ENCODE measurements at places on chromosomes 13 and 19.

- H3K4me1 ChIP-seq, result no peaks in the 10 kb centered on the region
- H3K4me3 ChIP-seq, result no peak overlapping the region
- no peak for DNase-seq
- no peaks in the 10 kb centered on the region for H3K36me3 ChIP-seq
- no peaks in the 10 kb centered on the region for H3K27me3 ChIP-seq
- no peak overlapping the region for H3K27ac ChIP-seq
Observed at GRCh38 chr19:38888876-38889275, 10.5 kb downstream of the SIRT2 start.

DNA sequence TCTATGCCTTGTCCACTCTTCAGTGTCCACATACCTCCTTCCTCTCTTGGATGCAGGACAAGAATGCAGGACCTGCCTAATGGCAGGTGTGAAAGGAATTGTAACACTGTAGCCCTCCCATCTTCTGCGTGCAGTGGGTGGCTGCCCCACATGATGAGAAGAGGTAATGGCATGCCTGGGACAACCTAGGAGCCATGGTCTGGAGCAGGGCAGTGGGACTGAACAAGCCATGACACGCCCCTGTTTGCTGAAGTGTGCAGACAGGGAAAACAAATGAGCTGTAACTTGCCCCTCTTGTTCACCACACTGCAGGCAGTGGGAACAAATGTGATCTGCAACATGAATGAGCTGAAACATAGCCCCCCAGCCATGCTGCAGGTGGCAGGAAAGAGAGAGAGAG lies 192.2 kb downstream of the PCDH17 start:
- H3K36me3 ChIP-seq, result no peaks in the 10 kb centered on the region
- H3K4me1 ChIP-seq, result no peaks in the 10 kb centered on the region
- no peaks in the 10 kb centered on the region for H3K27me3 ChIP-seq
- DNase-seq, result no peak

DNA sequence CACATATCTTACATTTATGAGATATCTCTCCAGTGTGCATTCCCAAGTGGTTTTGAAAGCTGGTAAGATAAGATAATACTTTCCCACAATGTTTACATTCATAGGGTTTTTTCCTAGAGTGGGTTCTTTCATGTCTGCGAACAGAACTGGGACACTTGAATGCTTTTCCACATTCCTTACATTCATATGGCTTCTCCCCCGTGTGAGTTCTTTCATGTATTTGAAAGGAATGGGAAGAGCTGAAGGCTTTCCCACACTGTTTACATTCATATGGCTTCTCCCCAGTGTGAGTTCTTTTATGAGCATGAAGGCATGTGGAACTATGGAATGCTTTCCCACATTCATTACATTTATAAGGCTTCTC lies 19.7 kb downstream of the ZNF433 start:
- H3K36me3 ChIP-seq, result no peaks in the 10 kb centered on the region
- DNase-seq, result no peak
- H3K4me3 ChIP-seq, result no peak overlapping the region
- no peaks in the 10 kb centered on the region for H3K4me1 ChIP-seq
- no peak overlapping the region for H3K27ac ChIP-seq
- no peaks in the 10 kb centered on the region for H3K27me3 ChIP-seq

GRCh38 chr13:80215368-80215767 lies 125.6 kb downstream of the SPRY2 start:
- H3K4me1 ChIP-seq, result no peaks in the 10 kb centered on the region
- DNase-seq, result no peak
- no peaks in the 10 kb centered on the region for H3K27me3 ChIP-seq
- H3K36me3 ChIP-seq, result no peaks in the 10 kb centered on the region

GRCh38 chr13:35475960-35476943 lies at the start of gene MAB21L1:
TSS of gene MAB21L1 (minus strand) at chr13:35476689. CDS start at chr13:35476138, 551 bp downstream.
- no peak within 1 kb of the TSS for H3K27ac ChIP-seq
- DNase-seq, result no peak
- H3K4me3 ChIP-seq, result peak within 1 kb of the TSS; percentile 65
- no peaks in the 10 kb centered on the region for H3K36me3 ChIP-seq
- no peaks in the 10 kb centered on the region for H3K4me1 ChIP-seq

- H3K4me1 ChIP-seq, result no peaks in the 10 kb centered on the region
- no peaks in the 10 kb centered on the region for H3K36me3 ChIP-seq
Observed at GRCh38 chr13:39232401-39232980, 194.2 kb downstream of the NHLRC3 start.

GRCh38 chr19:51784109-51784785 lies 10.7 kb upstream of the FPR3 start:
- DNase-seq, result no peak
- H3K27ac ChIP-seq, result no peak overlapping the region
- H3K4me3 ChIP-seq, result no peak overlapping the region
- no peaks in the 10 kb centered on the region for H3K4me1 ChIP-seq
- H3K27me3 ChIP-seq, result no peaks in the 10 kb centered on the region

- DNase-seq, result no peak
- H3K4me3 ChIP-seq, result no peak overlapping the region
- no peaks in the 10 kb centered on the region for H3K36me3 ChIP-seq
- no peaks in the 10 kb centered on the region for H3K4me1 ChIP-seq
Observed at GRCh38 chr13:33003458-33004019, 12.7 kb upstream of the KL start.

GRCh38 chr19:18939922-18940768 lies 872 bp downstream of the HOMER3 start:
- peak overlapping the region; percentile 85 for H3K4me3 ChIP-seq
- H3K36me3 ChIP-seq, result no peaks in the 10 kb centered on the region
- no peak for DNase-seq
- no peaks in the 10 kb centered on the region for H3K27me3 ChIP-seq
- peaks cover 37% of the 10 kb centered on the region for H3K4me1 ChIP-seq
- H3K27ac ChIP-seq, result peak overlapping the region; percentile 18

DNA sequence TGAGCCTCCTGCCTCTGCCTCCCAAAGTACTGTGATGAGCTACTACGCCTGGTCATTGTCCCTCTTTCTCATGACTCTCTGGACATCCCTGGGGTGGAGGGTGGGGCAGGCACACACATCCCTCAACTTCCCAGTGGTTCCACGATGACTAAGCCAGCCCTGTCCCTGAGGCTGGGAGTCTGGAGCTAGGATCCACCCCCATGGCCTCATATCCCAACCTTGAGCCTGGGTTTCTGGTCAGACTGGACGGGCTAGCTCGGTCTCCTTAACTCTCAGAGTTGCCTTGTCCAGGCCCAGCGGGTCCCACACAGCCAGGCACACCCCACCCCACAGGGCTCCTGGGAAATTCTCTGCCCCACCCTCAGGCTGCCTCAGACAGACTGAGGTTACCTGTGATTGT lies 19.6 kb downstream of the IER2 start:
- no peak overlapping the region for H3K27ac ChIP-seq
- H3K4me1 ChIP-seq, result peaks cover 10% of the 10 kb centered on the region
- peaks cover 24% of the 10 kb centered on the region for H3K27me3 ChIP-seq
- H3K4me3 ChIP-seq, result no peak overlapping the region
- DNase-seq, result no peak

DNA sequence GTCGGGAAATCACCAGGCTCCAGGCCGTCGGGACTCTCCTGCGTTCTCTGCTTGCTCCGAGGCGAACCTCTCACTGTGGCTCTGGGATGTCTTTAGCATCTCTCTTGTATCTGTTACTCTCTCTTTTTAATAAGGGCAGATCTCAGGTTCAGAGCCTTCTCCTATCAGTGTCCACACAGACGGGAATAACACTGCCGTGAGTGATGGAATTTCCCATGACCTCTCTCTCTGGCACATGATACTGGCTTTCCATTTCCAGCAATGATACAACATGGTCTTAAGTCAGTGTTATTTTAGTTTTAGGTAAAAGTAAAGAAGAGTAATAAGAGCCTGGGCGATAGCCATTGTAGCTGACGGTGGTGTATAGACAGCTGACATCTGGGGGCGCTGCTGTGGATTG lies 9.3 kb downstream of the ZNF444 start:
- no peaks in the 10 kb centered on the region for H3K36me3 ChIP-seq
- no peak for DNase-seq
- H3K4me3 ChIP-seq, result no peak overlapping the region

DNA sequence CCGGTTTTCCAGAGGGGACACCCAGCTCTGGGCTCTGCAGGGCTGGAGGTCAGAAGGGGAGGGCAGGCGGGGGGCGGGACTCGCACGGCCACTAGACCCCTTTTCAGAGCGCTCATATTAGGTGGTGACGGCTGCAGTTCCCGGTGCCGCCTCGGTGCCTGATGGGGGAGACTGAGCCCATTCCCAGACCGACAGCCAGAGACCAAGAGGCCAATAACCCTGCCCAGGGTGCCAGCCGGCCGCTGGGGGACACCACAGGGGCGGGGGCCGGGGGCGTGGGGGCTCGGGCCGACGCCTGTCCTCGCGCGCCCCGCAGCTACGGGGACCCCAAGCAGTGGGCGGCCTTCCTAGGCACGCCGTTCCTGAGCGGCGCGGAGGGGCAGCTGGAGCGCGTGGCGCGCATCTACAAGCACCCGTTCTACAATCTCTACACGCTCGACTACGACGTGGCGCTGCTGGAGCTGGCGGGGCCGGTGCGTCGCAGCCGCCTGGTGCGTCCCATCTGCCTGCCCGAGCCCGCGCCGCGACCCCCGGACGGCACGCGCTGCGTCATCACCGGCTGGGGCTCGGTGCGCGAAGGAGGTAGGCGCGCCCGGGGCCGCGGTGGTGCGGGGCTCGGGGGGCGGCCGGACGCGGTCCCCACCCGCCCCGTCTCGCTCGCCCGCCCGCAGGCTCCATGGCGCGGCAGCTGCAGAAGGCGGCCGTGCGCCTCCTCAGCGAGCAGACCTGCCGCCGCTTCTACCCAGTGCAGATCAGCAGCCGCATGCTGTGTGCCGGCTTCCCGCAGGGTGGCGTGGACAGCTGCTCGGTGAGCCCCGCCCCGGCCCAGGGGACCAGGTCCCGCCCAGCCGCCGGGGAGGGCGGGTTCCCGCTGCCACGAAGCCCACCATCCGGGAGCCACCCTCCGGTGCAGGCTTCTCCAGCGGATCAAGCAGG lies 2.4 kb downstream of the TIMM13 start:
- peaks cover 15% of the 10 kb centered on the region for H3K36me3 ChIP-seq
- no peak overlapping the region for H3K4me3 ChIP-seq
- H3K27me3 ChIP-seq, result no peaks in the 10 kb centered on the region
- H3K4me1 ChIP-seq, result peaks cover 8% of the 10 kb centered on the region

- no peaks in the 10 kb centered on the region for H3K27me3 ChIP-seq
- peak; percentile 9 for DNase-seq
- H3K36me3 ChIP-seq, result no peaks in the 10 kb centered on the region
Observed at GRCh38 chr13:64471916-64472315, 2758.2 kb downstream of the PCDH9 start.

DNA sequence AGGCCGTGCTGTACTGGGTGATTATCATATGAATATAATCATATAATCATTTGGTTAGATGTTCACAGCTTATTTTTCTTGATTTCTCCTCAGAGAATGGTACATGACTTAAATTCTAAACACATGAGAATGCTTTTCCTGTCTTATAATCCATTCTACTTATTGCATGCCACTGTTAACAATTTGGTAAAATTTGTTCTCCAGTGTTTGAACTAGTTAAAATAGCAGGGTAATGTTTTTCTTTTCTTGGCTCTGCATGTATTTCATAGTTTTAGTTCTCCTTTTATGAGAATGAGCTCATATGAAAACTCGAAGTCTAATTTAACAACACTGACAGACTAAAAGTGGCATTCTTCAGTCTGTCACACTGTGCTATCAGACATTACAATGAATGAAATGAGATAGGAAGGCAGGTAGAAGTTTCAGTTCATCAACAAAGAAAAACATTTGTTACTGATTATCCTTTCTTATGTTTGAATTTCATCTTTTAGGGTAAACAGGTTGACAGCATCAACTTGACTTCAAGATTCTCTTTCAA lies 10.2 kb downstream of the SPRYD7 start:
- no peaks in the 10 kb centered on the region for H3K4me1 ChIP-seq
- H3K27me3 ChIP-seq, result no peaks in the 10 kb centered on the region
- no peak for DNase-seq
- no peaks in the 10 kb centered on the region for H3K36me3 ChIP-seq
- H3K4me3 ChIP-seq, result no peak overlapping the region
- no peak overlapping the region for H3K27ac ChIP-seq

DNA sequence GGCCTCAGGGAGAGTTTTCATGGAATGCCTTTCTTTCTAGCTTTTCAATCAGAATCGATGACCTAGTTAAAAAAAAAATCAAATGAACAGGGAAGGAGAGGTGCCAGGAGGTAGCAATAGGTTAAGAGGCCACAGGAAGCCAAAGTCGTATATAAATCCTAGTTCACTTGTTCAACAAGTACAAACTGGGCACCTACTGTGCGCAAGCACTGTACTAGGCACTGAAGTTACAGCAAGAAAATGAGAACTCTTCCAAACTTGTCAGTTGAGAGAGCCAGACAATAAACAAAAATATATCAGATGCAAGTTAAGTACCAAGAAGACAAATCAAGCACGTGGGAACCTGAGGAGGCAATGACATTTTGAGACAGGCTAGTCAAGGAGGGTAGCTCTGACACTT lies 6.1 kb downstream of the SUGP2 start:
- DNase-seq, result no peak
- H3K27me3 ChIP-seq, result no peaks in the 10 kb centered on the region
- H3K27ac ChIP-seq, result no peak overlapping the region
- peaks cover 10% of the 10 kb centered on the region for H3K36me3 ChIP-seq
- H3K4me1 ChIP-seq, result no peaks in the 10 kb centered on the region
- H3K4me3 ChIP-seq, result no peak overlapping the region

- peaks cover 86% of the 10 kb centered on the region for H3K27me3 ChIP-seq
- no peaks in the 10 kb centered on the region for H3K36me3 ChIP-seq
- no peaks in the 10 kb centered on the region for H3K4me1 ChIP-seq
- DNase-seq, result no peak
- H3K4me3 ChIP-seq, result no peak overlapping the region
Observed at GRCh38 chr19:4144666-4145249, 8.7 kb upstream of the CREB3L3 start.

GRCh38 chr13:38767506-38768265 lies 80.8 kb downstream of the FREM2 start:
- H3K27ac ChIP-seq, result no peak overlapping the region
- no peak overlapping the region for H3K4me3 ChIP-seq
- H3K36me3 ChIP-seq, result no peaks in the 10 kb centered on the region

DNA sequence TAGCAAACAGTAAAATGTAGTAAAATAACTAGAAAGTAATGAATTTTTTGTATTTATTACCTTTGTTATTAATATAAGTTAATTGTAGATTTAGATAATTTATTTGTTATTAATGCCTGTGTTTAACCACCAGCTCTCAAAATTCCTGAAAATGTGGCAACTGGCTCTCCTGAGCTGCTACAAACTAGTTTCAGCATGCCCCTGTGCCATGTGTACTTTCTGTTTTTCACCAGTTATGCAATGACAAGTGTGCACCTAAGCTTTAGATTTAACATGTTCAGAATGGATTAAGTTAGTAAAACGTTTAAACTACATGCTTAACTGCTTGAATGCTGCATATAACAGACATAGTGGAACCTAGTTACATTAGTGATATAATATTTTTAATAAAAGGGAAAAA lies 88.1 kb downstream of the POSTN start:
- H3K27ac ChIP-seq, result no peak overlapping the region
- H3K4me1 ChIP-seq, result no peaks in the 10 kb centered on the region
- H3K36me3 ChIP-seq, result no peaks in the 10 kb centered on the region
- DNase-seq, result no peak
